ENCODE measurements at places on chromosomes 6 and 20.

DNA sequence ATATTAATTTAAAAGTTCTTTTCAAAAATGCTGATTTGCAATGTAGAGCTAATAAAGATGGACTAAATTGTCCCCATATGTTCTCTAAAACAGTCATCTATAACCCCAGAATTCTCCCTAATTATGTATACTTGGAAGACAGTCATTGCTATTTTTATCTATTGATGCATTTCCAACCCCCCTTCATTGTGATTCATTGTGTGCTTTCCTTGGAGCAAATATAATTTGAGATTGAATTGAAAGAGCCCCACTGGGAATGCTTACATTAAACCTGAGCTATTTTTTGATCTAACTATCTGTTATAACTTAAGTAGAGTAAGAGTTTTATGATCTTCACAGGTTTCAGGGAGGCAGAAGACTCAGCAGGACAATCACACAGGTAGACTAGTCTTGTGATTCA lies 73.7 kb upstream of the PTCHD4 start:
- no peak for DNase-seq

DNA sequence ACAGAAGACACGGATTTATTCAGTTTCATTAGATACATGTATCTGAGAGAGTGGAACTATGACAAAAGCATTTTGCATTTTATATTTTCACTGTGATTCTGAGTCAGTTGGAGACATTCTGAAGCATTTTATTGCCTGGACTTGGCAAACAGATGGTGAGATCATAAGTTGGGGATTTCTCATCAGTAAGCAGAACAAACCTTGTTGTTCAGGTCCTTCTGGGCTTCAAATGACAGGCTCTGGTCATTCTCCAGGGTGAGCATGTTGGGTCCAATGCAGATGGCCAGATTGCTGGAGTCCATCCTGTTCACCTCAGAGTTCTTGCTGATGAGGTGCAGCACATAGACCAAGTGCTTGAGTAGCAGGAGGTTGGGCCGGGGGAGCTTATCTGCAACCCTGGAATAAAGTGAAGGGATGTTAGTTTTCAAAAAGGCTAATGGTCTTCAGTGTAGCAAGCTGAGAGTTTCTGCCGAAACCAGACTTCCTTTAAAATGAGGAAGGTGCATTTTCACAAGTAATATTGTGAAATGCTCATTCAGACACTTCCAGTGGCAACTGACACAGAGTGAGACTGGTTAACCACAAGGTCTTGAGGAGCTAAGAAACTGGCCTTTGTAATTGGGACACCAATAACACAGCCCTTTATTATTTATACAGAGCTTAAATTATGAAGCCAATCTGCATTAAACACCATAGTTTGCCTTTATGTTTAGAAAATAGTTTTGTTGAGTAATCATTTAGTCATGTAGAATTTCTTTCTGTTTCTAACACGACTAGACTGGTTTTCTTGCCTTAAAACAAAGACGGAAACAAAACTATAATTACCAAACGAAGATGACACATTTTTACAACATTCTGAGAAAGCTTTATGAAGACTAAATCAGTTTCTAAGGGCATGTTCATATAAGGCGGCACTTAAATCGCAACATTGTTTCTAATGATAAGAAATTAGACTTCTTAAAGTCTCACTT lies 5.6 kb downstream of the TAGAP start:
- DNase-seq: no peak

GRCh38 chr20:56627122-56628014 lies 1.7 kb upstream of the TFAP2C start:
- DNase-seq: peak; percentile 26

DNA sequence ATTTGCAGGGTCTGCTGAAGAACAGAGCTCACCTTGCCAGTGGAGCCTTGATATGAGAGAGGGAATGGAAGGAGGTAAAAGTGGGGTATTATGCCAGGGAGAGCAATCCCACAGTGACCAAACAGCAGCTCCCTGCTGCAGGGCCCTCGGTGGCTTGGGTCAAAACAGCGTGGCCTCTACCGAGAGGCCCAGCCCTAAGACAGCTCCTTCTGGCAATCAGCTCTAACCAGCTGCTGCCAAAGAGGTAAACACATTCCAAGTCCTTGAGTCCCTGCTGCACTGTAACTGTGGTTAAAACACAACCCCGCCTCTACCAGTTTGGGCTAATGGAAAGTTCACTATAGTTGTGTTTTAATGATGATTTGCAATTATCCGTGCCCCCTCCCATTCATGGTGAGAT lies 1.4 kb upstream of the DAAM2 start:
- no peak for DNase-seq

DNA sequence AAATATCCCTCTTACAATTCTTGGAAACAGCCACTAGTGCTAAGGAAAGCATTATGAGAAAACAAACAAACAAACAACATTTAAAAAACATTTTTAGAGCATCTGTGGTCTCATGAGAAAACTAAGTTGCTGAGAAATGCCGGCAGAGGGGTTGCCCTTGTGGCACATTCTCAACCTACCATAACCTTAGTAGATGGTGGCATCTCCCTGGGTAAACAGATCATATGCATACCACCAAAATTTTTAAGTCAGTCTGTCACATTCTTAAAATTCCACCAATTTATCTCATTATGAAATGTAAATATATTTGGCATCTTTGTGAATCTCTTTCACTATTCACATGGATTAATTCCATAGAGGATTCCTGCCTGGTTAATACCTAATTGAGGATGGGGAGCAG lies 575.7 kb upstream of the MARCKS start:
- no peak for DNase-seq

GRCh38 chr6:147218797-147219196 lies 14.6 kb downstream of the STXBP5 start:
- DNase-seq: no peak

DNA sequence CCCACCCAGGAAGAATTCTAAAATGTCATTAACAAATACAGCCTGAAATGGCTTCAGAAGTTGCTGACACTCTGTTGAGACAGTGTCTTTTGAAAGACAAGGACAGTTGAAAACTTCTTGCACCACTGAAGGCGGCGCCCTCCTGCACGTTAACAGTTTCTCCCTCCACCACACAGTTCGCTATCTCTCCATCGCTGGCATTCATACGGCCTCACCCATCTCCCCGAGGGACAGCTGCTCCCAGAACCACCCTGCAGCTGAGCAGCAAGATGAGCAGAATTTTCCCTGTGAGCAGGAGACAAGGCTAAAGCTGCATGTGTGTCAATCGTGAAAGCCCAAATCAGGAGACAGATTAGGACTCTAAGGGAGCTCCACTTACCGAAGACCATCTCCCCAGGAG lies 113.3 kb downstream of the LY86 start:
- no peak for DNase-seq

GRCh38 chr6:137046871-137047412 lies 2.2 kb upstream of the IL20RA start:
- no peak for DNase-seq

DNA sequence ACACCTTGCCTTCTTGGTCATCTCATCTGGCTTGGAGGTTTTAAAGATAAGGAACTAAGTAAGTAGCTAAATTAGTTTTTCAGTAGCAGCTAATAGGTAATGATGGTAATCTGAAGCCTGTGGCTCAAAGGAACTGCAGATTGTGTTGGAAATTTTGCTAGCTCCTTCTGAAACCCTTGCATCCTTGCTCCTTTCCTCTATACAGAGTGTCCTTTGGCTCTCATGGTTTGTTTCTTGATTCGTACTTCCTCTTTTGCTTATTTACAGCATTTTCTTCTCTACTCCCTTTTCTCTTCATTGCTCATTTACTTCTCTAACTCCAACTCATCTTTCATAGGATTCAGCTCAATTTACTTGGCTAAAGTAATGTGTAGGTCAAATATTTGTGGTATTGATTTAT lies 19.0 kb downstream of the LRRC1 start:
- no peak for DNase-seq

GRCh38 chr6:115914098-115914497 lies 146.6 kb downstream of the FRK start:
- no peak for DNase-seq

DNA sequence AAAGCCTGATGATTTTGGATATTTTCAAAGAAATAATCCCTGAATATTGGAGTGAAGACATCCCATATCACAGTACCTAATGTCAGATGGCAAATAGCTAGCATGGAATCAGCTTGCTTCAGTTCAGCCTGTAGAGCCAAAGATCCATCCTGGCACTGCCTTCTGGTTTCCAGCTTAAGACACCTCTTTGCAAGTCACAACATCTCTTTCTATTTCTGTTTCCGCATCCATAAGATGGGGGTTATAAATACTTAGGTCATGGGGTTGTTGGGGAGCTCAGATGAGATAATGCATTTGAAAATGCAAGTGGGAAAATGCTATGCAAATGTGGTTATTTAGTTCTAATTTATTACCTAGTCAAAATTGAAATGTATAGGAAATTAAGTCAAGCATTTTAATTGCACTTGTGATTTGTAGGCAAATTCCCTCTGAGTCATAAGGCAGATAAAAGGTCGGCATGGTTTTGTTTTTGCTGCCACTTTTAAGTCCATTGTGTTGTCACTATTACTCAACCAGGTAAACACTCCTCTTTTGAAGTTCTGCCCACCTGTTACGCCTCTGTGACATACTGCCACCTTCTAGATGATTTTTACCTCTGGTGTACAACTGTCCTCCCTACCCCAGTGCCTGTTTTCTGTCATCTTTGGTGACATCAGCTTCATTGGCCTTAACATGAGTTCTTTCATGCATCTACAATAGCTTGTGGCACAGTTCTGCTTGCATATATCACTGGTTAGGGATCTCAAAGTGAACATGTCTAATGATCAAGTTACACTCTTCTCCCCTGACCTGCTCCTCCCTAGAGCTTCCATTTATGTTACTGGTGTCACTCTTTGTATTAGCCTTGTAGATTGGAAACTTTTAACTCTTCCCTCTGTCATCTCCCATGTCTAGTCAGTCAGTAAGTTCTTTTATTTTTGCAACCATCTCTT lies 96.6 kb downstream of the CDKAL1 start:
- DNase-seq: no peak

GRCh38 chr20:23152308-23152892 lies 66.3 kb upstream of the CD93 start:
- DNase-seq: peak; percentile 13

DNA sequence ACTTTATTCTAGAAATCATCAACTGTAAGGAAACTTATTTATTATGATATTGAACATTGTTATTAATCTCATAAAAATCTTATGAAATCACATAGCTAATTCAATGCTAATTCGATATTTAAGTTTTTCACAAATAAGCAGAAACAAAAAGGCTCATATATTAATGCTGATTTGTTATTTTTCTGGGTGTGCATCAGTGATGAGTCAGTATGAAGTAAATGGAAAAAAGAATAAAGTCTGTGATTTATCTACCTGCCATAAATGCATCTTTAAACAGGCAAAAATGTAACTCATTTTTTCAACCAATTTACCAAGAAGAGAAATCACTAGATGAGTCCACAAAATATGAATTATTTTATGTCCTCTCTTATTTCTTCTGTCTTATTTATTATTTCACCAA lies 253.5 kb downstream of the PTPRK start:
- no peak for DNase-seq

Data from activated T-cell treated with anti-CD3 and anti-CD28 coated beads, Interleukin-2, amount 50 U/mL, for 48 hours (primary cell).